ENCODE measurements at places on chromosomes 12 and 14. TPM values are rescaled to one million over a fixed set of nuclear protein-coding genes. Genes with fewer than 3 reads are reported as not detected.
A peak's percentile ranks its signal among the peaks of the same experiment; 100 is the strongest.

DNA sequence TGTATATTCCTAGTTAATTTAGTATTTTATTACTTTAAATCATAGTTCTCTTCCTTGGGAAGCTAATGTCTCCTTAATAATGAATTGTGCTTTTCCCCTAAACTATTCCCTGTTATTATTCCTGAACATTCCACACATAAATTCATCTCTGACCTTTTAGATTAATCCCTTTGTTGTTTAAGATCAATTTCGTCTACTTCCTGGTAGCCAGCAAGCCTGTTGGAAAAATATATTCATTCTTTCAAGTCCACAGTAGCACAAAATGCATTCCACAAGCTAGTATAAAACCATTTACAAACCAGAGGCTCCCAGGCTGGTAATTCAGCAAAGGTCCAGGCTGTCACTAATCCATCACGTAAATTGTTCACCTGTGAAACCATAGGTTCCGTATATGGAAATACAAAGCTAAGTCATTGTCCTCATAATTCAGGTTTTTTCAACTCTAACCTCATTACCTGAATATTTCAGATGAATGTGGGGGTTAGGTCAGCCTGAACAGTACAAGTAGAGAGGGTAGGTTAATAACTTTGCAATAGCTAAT lies 232.7 kb downstream of the SEC23A start:
- DNase-seq = no peak
- no peaks in the 10 kb centered on the region for H3K36me3 ChIP-seq
- H3K4me1 ChIP-seq = no peaks in the 10 kb centered on the region
- H3K27ac ChIP-seq = no peak overlapping the region
- H3K4me3 ChIP-seq = no peak overlapping the region

DNA sequence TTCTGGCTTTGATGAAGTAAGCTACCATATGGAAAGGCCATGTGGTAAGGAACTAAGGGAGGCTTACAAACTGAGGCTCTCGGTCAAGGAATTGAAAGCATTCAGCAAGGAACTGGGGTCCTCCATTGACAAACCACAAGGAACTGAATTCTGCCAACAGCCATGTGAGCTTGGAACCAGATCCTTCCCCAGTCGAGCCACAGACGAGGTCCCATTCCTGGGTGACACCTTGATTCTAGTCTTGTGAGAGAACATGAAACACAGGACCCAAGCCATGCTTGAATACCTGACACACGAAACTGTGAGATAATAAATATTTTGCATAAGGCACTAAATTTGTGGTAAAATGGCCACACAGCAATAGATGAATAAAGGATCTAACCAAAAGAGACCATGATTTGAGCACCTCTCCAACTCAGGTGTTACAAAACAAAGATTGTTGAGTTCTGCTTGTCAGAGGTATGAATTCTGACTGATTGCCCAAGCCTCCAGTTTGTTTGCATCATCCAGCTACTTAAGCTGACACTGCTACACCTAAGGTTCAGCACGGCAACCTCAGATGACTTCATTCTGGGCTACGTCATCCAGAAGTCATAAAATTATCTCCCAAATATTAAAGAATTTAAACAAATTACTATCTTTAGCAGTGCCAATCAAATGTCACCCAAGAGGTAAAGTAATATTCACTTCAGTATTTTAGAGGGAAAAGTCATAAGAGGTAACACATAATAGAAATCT lies 59.4 kb downstream of the GARIN6 start:
- H3K27ac ChIP-seq = no peak overlapping the region
- H3K4me3 ChIP-seq = no peak overlapping the region
- no peaks in the 10 kb centered on the region for H3K27me3 ChIP-seq
- no peak for DNase-seq
- H3K36me3 ChIP-seq = no peaks in the 10 kb centered on the region

DNA sequence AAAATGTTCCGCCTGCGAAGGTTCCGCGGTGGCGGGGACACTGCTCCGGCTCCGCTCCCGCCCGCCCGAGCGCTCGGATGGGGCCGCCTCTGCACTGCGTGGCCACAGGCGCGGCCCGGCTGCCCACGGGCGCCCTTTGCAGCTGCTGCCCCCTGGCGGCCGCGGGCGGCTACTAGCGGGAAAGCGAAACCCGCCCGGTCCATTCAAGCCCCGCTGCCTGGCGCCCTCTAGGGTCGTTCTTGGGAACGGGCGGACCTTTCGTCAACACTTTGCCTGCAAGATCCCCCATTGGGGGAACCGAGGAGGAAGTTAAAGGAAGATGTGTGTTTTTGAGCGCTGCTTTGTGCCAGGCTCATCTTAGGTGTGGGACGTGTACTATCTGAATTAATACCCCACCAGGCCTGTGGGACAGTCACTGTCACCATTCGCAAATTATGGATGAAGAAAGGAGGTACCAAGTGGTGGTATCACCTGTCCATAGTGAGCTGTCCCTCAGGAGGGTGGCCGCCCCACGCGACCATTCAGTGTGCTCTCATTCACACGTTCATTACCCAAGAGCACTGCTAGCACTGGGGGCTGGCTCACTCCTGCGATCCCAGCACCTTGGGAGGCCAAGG lies 19.4 kb downstream of the GPR132 start:
- peaks cover 15% of the 10 kb centered on the region for H3K36me3 ChIP-seq
- H3K27me3 ChIP-seq = no peaks in the 10 kb centered on the region
- DNase-seq = peak; percentile 94

DNA sequence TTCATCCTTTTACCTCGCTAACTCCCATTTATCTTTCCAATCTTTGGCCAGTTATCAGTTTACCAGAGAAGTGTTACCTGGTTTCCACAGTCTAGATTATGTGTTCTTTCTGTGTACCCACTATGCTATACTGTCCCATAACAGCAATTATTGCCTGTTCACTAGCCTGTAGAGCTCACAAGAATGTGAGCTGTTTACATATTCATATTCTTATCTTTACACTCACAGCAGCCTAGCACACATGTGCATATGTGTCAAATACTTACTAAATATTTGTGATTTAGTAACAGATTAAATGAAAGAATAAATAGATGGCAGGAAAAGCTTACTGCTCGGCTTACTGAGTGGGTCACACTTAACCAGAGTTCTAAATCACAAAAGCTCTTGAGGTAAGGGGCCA lies 97.8 kb downstream of the NOVA1 start:
- no peak overlapping the region for H3K27ac ChIP-seq
- no peak for DNase-seq
- no peaks in the 10 kb centered on the region for H3K36me3 ChIP-seq
- H3K4me3 ChIP-seq = no peak overlapping the region
- H3K27me3 ChIP-seq = no peaks in the 10 kb centered on the region
- H3K4me1 ChIP-seq = no peaks in the 10 kb centered on the region

DNA sequence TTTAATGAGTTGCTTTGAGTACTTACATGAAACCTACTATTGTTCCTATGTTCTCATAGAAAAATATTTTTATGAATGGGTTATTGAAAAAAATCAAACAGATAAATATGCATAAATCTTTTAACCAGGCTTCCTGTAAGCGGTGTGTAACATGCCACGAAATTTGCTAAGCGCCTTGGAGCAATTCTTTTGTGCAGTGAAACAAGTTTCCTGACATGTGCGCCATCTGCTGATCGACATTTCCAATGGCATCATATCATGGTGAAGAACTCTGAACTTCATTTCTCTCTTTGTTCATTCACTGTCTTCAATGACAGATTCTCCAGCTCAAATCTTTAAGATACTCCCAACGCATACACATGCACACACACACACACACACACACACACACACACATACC lies 145.6 kb upstream of the NAV3 start:
- no peaks in the 10 kb centered on the region for H3K36me3 ChIP-seq
- no peak overlapping the region for H3K27ac ChIP-seq
- no peak for DNase-seq
- no peaks in the 10 kb centered on the region for H3K4me1 ChIP-seq
- no peak overlapping the region for H3K4me3 ChIP-seq
- no peaks in the 10 kb centered on the region for H3K27me3 ChIP-seq

- no peaks in the 10 kb centered on the region for H3K27me3 ChIP-seq
- peak overlapping the region; percentile 94 for H3K27ac ChIP-seq
- H3K36me3 ChIP-seq = no peaks in the 10 kb centered on the region
- DNase-seq = peak; percentile 60
- H3K4me1 ChIP-seq = peaks cover 56% of the 10 kb centered on the region
- H3K4me3 ChIP-seq = peak overlapping the region; percentile 82
Measured at GRCh38 chr12:62260733-62261683, 804 bp downstream of the USP15 start.

GRCh38 chr14:24701062-24701461 lies 67.1 kb upstream of the GZMB start:
- DNase-seq = no peak
- no peak overlapping the region for H3K27ac ChIP-seq
- H3K4me3 ChIP-seq = no peak overlapping the region
- H3K27me3 ChIP-seq = no peaks in the 10 kb centered on the region
- H3K36me3 ChIP-seq = no peaks in the 10 kb centered on the region

GRCh38 chr12:53510181-53510812 lies 3.0 kb upstream of the NPFF start:
- peaks cover 6% of the 10 kb centered on the region for H3K36me3 ChIP-seq
- no peak for DNase-seq
- H3K27me3 ChIP-seq = no peaks in the 10 kb centered on the region
- H3K4me1 ChIP-seq = no peaks in the 10 kb centered on the region
- no peak overlapping the region for H3K4me3 ChIP-seq

GRCh38 chr12:49105504-49106084 lies 5.1 kb downstream of the LMBR1L start:
- H3K4me3 ChIP-seq = no peak overlapping the region
- peaks cover 2% of the 10 kb centered on the region for H3K27me3 ChIP-seq
- no peak for DNase-seq
- peaks cover 68% of the 10 kb centered on the region for H3K36me3 ChIP-seq

GRCh38 chr12:27561535-27562350 lies 37.7 kb downstream of the PPFIBP1 start:
- no peak overlapping the region for H3K4me3 ChIP-seq
- peaks cover 2% of the 10 kb centered on the region for H3K4me1 ChIP-seq
- no peak for DNase-seq
- H3K27ac ChIP-seq = no peak overlapping the region

GRCh38 chr12:32366714-32367113 lies 32.6 kb upstream of the FGD4 start:
- H3K36me3 ChIP-seq = no peaks in the 10 kb centered on the region
- DNase-seq = no peak
- no peaks in the 10 kb centered on the region for H3K4me1 ChIP-seq
- H3K4me3 ChIP-seq = no peak overlapping the region

GRCh38 chr12:51962737-51963136 lies 11.2 kb downstream of the ACVR1B start:
- DNase-seq = no peak
- H3K27ac ChIP-seq = no peak overlapping the region
- no peaks in the 10 kb centered on the region for H3K36me3 ChIP-seq

- H3K36me3 ChIP-seq = no peaks in the 10 kb centered on the region
- no peak overlapping the region for H3K4me3 ChIP-seq
- no peaks in the 10 kb centered on the region for H3K4me1 ChIP-seq
- H3K27me3 ChIP-seq = no peaks in the 10 kb centered on the region
- no peak for DNase-seq
Measured at GRCh38 chr14:60014402-60014801, 77.3 kb upstream of the PCNX4 start.

GRCh38 chr14:28755198-28755815 lies 11.3 kb upstream of the FOXG1 start:
- no peaks in the 10 kb centered on the region for H3K4me1 ChIP-seq
- DNase-seq = no peak
- no peak overlapping the region for H3K4me3 ChIP-seq
- H3K36me3 ChIP-seq = no peaks in the 10 kb centered on the region
- peaks cover 32% of the 10 kb centered on the region for H3K27me3 ChIP-seq

DNA sequence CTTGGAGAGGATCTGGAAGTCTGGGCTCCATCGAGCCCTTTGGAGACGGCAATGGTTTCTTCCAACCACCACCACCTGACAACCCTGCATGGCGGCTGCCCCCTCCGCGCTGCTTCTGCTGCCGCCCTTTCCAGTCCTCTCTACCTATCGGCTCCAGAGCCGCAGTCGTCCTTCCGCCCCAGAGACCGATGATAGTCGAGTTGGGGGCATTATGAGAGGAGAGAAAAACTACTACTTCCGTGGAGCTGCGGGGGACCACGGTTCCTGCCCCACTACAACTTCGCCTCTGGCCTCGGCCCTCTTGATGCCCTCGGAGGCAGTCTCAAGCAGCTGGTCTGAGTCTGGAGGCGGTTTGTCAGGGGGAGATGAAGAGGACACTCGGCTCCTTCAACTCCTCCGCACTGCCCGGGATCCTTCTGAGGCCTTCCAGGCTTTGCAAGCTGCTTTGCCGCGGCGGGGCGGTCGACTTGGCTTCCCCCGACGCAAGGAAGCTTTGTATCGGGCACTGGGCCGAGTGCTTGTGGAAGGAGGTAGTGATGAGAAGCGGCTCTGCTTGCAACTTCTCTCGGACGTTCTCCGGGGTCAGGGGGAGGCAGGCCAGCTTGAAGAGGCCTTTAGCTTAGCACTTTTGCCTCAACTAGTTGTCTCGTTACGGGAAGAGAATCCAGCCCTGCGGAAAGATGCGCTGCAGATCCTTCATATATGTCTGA lies 499 bp downstream of the TOGARAM1 start:
- H3K4me3 ChIP-seq = peak overlapping the region; percentile 95
- no peaks in the 10 kb centered on the region for H3K27me3 ChIP-seq

GRCh38 chr12:55818140-55818728 lies 393 bp downstream of the ORMDL2 start:
- H3K27me3 ChIP-seq = no peaks in the 10 kb centered on the region
- peaks cover 56% of the 10 kb centered on the region for H3K36me3 ChIP-seq
- H3K27ac ChIP-seq = peak overlapping the region; percentile 62
- DNase-seq = no peak

DNA sequence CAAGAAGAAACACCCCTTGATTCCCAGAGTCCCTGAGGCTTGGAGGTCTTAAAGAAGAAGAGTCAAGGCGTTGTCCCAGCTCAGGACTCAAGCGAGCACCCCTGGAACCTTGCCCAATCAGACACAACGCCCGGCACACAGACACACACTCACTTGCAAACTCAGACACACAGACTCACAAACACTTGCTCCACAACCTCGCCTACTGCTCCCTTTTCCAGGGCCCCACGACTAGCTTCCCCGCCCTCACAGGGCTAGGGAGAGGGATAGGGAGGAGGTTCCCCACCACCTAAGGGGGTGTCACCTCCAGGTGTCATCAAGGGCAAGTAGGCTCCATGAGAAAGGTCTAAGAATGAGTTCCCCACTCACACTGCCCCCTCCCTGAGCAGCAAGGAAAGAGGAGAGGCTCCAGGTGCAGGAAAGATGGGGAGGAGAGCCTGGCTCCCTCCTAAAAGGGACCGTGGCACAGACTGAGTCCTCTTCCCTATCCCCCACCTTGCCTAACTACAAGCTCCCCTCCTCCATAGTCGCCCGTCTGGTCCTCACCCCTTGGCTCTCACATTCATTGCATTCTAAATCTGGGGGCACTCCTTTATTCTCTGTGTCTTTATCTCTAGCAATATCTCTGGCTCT lies 717 bp downstream of the WNT10B start:
- H3K36me3 ChIP-seq = no peaks in the 10 kb centered on the region
- H3K27me3 ChIP-seq = peaks cover 53% of the 10 kb centered on the region
- no peak overlapping the region for H3K27ac ChIP-seq
- peak overlapping the region; percentile 64 for H3K4me3 ChIP-seq

P2RX7 gene
- total RNA-seq = 4.6 TPM

TAS2R30 gene
- 2.3 TPM for total RNA-seq

LYZ gene
- 5.0 TPM for total RNA-seq

HNRNPC gene
- total RNA-seq = 432 TPM

IL26 gene
- total RNA-seq = not detected

NEUROD4 gene
- total RNA-seq = not detected
